IMR-90 (cell line): ENCODE measurements at places on chromosomes 1 and 21. TPM values are rescaled to one million over a fixed set of nuclear protein-coding genes. Genes with fewer than 3 reads are reported as not detected.

The PYGO2 gene
- 5.3 and 5.4 TPM in 2 replicates for total RNA-seq

The MAP10 gene
- 1.1 TPM in 2 replicates for total RNA-seq

The CFAP45 gene
- total RNA-seq = 0.56 and 0.72 TPM in 2 replicates

The TMEM52 gene
- total RNA-seq = 0.28 and 0.54 TPM in 2 replicates

The PCBP3 gene
- 2.5 and 2.9 TPM in 2 replicates for total RNA-seq

The RIPPLY3 gene
- not detected in 2 replicates for total RNA-seq

The DNM3 gene
- 0.36 and 0.83 TPM in 2 replicates for total RNA-seq

The SYPL2 gene
- under 0.01 TPM in 2 replicates for total RNA-seq

The CDA gene
- total RNA-seq = 0.90 and 1.4 TPM in 2 replicates

DNA sequence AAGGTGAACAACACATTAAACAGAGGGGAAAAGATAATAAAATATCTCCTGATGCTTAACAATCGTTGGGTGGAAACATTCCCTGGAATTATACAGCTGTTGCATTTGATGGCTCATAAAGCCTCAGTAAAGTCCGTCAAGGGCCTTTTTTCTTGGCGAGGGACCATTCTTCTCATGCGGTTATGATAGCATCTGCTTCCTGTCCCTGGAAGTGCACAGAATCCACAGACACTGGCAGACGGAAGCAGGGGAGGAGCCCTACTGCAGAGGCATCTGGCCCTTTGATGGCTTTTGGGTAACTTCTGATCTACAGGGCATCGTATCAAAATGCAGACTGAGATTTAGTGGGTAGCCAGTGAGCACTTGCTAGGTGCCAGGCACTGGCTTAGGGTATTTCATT, 286.9 kb downstream of the KIF26B start:
- no peak overlapping the region for H3K4me3 ChIP-seq
- no peaks in the 10 kb centered on the region for H3K4me1 ChIP-seq
- no peaks in the 10 kb centered on the region for H3K36me3 ChIP-seq
- H3K27ac ChIP-seq = no peak overlapping the region
- no peak for DNase-seq

DNA sequence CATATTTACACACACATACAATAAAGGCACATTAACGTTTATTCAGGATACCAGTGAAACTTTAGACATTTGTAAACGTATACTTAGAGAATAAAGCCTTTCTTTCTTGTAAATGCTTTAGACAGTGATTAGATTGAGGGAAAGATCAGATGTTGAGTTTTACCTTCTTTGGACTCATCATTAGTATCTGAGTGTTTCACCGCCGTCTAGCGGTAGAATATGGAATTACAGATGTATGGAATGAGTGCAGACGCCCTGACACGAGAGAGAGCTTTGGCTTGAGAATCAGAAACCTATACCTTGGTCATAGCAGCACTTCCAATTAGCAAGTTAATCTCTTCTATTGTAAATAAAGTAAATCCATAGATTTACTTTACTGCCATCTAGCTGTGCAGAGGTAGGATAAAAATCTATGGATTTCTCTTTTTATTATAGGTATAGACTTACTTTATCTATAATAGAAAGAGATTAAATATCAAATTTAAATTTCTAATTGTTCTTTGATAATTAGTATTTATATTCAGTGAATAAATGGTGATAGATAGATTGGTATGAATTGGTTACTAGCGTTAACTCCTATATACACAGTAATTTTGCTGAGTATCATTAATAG, 12.6 kb downstream of the FLG2 start:
- H3K4me1 ChIP-seq = no peaks in the 10 kb centered on the region
- no peaks in the 10 kb centered on the region for H3K27me3 ChIP-seq
- H3K4me3 ChIP-seq = no peak overlapping the region
- peak; percentile 52 for DNase-seq
- H3K36me3 ChIP-seq = no peaks in the 10 kb centered on the region

DNA sequence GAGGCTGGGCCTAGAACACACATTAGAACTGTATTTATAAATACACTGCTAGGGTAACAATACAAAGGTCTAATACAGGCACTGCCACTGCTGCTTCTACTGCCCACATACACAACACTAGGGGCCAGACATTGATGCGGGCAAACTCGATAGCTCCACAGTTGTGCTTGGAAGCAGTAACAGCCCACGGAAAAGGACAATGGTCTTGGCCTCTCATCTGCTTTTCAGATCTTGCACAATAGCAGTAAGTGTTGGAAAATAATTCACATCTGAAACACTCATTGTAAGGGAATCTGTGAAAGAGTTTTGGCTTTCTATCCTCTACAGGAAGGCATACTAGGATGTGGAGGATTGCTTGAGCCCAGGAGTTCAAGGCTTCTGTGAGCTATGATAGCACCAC, 6.9 kb upstream of the SPOCD1 start:
- H3K36me3 ChIP-seq = no peaks in the 10 kb centered on the region
- H3K27ac ChIP-seq = no peak overlapping the region
- H3K27me3 ChIP-seq = no peaks in the 10 kb centered on the region

DNA sequence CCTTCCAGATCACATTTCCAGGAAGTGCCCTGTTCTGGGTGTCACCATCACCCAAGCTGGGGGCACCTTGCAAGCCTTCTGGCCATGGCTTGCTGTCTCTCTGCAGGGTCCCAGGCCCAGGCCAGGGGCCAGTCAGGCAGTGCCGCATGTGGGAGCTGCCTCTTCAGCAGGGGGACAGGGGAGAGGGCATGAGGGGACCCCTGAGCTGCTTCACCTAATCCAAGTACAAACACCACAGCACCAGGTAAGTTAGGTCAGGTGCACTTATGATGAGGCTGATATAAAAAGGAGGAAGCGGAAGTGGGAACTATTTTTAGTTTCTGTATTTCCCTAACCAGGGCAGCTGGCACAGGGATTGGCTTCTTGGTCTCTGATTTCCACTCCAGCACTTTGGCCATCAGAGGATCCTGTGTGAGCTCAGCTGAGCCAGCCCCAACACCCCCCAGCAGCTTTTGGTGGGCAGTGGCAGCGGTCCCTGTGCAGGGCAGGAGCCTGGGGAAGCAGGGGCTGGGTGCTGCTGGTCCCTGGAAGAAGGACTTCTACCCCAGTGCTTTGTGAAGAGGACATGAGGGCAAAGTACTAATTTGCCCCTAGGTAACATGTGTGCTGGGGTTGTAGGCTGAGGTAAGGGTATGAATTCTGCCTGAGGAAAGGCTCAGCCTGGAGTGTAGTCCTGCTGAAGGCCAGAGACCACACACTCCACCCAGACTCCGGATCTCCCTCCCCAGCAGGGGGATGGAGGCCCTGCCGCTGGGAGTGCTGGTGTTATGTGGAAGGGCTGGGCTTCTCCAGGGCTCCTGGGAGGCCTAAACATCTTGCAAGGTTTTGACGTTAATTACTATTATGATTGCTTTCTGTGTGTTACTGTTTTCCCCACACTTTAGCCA, 3.3 kb upstream of the PCBP3 start:
- H3K27me3 ChIP-seq = peaks cover 12% of the 10 kb centered on the region
- no peaks in the 10 kb centered on the region for H3K4me1 ChIP-seq
- H3K4me3 ChIP-seq = no peak overlapping the region
- no peak for DNase-seq
- no peak overlapping the region for H3K27ac ChIP-seq
- H3K36me3 ChIP-seq = no peaks in the 10 kb centered on the region

- no peaks in the 10 kb centered on the region for H3K27me3 ChIP-seq
- peak overlapping the region; percentile 80 for H3K27ac ChIP-seq
- H3K36me3 ChIP-seq = no peaks in the 10 kb centered on the region
Observed at GRCh38 chr1:10387677-10388386, 11.0 kb upstream of the PGD start.

- no peaks in the 10 kb centered on the region for H3K27me3 ChIP-seq
- no peak for DNase-seq
- H3K4me1 ChIP-seq = peaks cover 2% of the 10 kb centered on the region
- H3K4me3 ChIP-seq = no peak overlapping the region
- H3K36me3 ChIP-seq = no peaks in the 10 kb centered on the region
Observed at GRCh38 chr1:209629621-209630382, 22.4 kb downstream of the LAMB3 start.

- DNase-seq = no peak
- H3K27ac ChIP-seq = peak overlapping the region; percentile 1; the same call in 1 of the 2 replicates
- H3K27me3 ChIP-seq = no peaks in the 10 kb centered on the region
- peaks cover 5% of the 10 kb centered on the region; the same call in 1 of the 2 replicates for H3K4me1 ChIP-seq
- H3K4me3 ChIP-seq = no peak overlapping the region
- peaks cover 85% of the 10 kb centered on the region for H3K36me3 ChIP-seq
Observed at GRCh38 chr1:180175291-180175690, 20.6 kb downstream of the QSOX1 start.

DNA sequence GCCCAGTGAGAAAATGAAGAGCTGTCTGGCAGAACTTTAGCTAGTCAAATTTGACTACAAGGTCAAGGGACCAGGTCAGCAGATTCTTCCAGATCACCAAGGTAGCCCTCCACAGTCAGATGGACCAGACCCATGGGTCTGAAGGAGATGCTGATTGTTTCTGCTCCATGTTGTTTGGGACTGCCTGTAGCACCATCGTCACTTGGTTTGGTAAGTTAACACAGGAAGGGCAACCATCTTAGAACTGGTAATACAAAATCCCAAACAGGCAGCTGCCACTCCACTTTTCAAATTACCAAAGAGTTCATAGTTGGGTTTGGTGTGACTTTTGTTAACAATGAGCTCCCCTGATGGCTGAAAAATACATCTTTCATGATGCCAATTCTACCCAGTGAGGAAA, 9.0 kb downstream of the ITPKB start:
- H3K36me3 ChIP-seq = 0 out of 2 replicates have a peak, but pooled peaks cover 1% of the 10 kb centered on the region
- H3K4me3 ChIP-seq = no peak overlapping the region
- peaks cover 2% of the 10 kb centered on the region; the same call in 1 of the 2 replicates for H3K4me1 ChIP-seq
- DNase-seq = no peak

DNA sequence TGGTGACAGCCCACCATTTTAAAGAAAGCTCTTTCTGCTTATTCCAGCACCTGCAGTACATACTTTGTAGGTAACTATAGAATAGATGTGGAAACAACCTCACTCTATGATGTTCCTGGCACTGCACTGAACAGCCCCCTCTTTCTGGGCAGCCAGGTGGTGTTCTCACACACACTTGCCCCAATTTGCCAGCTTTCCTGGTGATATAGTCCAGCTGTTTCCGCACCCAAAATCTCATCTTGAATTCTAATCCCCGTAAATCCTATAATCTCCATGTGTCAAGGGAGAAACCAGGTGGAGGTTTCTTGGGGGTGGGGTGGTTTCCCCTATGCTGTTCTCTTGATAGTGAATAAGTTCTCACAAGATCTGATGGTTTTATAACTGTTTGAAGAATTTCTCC, 102.2 kb downstream of the FCRL5 start:
- DNase-seq = no peak
- no peak overlapping the region for H3K4me3 ChIP-seq
- H3K27me3 ChIP-seq = no peaks in the 10 kb centered on the region
- no peaks in the 10 kb centered on the region for H3K4me1 ChIP-seq
- H3K36me3 ChIP-seq = no peaks in the 10 kb centered on the region
- no peak overlapping the region for H3K27ac ChIP-seq

DNA sequence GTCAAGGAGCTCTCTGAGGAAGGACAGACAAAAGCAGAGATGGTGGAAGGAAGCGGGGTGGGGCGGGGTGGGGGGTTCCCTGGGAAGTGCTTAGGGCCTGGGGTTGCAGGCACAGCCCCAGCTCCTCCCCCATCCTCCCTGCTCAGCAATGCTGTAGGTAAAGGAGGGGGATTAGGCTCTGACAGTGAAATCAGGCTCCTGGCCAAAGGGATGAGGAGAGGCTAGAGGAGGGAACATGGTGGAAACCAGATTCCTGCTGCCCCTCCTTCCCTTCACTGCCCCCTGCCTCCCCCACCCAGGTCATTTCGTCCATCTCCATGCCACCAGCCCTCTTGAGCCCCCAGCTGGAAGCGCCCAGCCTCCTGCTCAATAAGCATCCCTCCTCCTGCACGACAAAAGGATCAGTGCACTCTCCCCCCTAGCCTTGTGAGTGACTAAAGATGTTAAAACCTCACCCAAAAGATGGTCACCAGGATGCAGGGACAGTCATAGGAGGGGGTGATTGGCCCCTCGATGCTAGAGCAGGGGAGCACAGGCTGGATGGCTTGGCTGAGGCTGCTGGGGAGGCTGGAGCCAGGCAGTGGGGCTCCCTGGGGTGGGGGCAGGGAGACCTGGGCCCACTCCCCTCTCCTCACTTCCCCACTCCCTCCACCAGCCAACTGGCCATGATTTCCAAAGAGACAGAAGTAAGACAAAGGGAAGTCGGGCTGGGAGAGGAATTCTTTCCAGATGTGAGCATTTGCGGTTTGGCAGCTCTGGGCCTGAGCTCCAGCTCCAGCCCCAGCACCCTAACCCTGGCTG, 2.2 kb upstream of the CRABP2 start:
- no peak overlapping the region for H3K4me3 ChIP-seq
- DNase-seq = peak; percentile 51
- no peak overlapping the region for H3K27ac ChIP-seq
- peaks cover 5% of the 10 kb centered on the region for H3K27me3 ChIP-seq
- no peaks in the 10 kb centered on the region for H3K36me3 ChIP-seq

DNA sequence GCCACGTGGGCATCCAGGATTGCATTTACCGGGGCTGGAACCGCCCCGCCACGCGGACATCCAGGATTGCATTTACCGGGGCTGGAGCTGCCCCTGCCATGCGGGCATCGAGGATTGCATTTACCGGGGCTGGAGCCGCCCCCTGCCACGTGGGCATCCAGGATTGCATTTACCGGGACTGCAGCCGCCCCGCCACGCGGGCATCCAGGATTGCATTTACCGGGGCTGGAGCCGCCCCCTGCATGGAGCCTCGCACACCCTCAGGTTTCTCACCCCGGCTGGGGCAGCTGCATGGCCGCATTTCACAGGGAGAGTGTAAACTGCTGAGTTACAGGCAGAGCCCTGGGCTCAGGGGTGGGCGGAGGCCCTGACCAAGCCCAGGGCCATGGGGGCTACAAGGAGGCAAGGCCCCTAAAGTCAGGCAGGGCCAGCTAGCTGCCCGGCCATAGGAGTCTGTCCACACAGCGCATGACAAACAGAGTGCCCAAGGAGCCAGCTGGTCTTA, 166.8 kb upstream of the ARHGEF16 start:
- no peaks in the 10 kb centered on the region for H3K36me3 ChIP-seq
- H3K4me1 ChIP-seq = no peaks in the 10 kb centered on the region
- H3K27ac ChIP-seq = no peak overlapping the region

- H3K27me3 ChIP-seq = no peaks in the 10 kb centered on the region
- H3K36me3 ChIP-seq = no peaks in the 10 kb centered on the region; the same call in 1 of the 2 replicates
- peaks cover 11% of the 10 kb centered on the region; the same call in 1 of the 2 replicates for H3K4me1 ChIP-seq
- DNase-seq = peak; percentile 13
Observed at GRCh38 chr1:212981571-212982328, 31.4 kb downstream of the VASH2 start.

- peaks cover 16% of the 10 kb centered on the region for H3K4me1 ChIP-seq
- H3K36me3 ChIP-seq = peaks cover 5% of the 10 kb centered on the region; the same call in 1 of the 2 replicates
- no peak overlapping the region for H3K4me3 ChIP-seq
- peak; percentile 16 for DNase-seq
Observed at GRCh38 chr1:245604979-245605378, 450.2 kb downstream of the KIF26B start.

GRCh38 chr1:156489935-156490293, 10.7 kb downstream of the MEF2D start:
- no peak overlapping the region for H3K4me3 ChIP-seq
- H3K27ac ChIP-seq = no peak overlapping the region
- peaks cover 47% of the 10 kb centered on the region for H3K4me1 ChIP-seq
- no peaks in the 10 kb centered on the region for H3K27me3 ChIP-seq
- no peak for DNase-seq

GRCh38 chr1:112779665-112780526, 64.8 kb upstream of the PPM1J start:
- no peaks in the 10 kb centered on the region for H3K36me3 ChIP-seq
- H3K27me3 ChIP-seq = peaks cover 17% of the 10 kb centered on the region
- no peaks in the 10 kb centered on the region for H3K4me1 ChIP-seq
- H3K4me3 ChIP-seq = no peak overlapping the region
- no peak for DNase-seq

- peak; percentile 3 for DNase-seq
- H3K27ac ChIP-seq = no peak overlapping the region
- no peaks in the 10 kb centered on the region for H3K27me3 ChIP-seq
- no peaks in the 10 kb centered on the region for H3K4me1 ChIP-seq
- H3K4me3 ChIP-seq = no peak overlapping the region
- H3K36me3 ChIP-seq = no peaks in the 10 kb centered on the region
Observed at GRCh38 chr1:48619539-48619938, 147.5 kb upstream of the SPATA6 start.
